ENCODE measurements at places on chromosomes 6 and 20.

DNA sequence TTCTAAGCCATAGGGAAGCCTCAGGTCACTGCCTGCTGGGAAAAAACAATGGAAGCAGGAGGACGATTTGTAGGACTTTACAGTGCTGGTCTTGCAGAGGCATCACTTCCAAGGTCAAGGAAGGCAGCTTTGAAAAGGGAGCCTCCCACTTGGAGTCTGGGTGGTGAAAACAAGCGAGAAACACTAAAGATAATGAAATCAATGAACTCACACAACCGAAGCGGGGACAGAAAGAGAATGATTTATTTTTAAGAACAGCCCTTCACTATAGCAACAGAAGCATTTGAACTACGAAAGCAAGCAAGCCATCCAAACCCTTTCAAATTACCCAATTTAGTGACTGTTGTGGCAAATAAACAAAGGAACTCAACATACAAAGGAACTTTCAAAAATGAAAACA lies 227.5 kb downstream of the THBS2 start:
- no peak for DNase-seq

- DNase-seq, result no peak
Observed at GRCh38 chr6:296151-297122, 4.2 kb downstream of the DUSP22 start.

DNA sequence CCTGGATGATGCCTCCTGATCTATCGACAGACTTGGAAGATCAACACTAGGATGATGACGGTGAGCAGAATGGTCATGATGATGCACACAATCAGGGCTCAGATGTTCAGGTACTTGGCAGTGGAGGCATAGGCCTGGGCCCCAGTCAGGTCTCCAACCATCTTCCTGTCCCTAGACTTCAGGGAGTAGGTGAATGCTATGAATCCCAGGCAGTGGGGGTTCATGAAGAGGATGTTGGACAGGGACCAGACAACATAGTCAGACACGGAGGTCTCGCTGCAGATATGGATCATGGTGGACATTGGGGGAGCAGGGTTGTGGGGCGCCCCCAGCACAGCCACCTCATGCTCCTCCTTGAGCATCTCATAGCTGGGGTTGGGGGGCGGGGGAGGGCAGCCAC lies 27.5 kb downstream of the HLA-F start:
- DNase-seq, result no peak

GRCh38 chr6:148309301-148309700 lies 33.3 kb upstream of the SASH1 start:
- DNase-seq, result no peak

DNA sequence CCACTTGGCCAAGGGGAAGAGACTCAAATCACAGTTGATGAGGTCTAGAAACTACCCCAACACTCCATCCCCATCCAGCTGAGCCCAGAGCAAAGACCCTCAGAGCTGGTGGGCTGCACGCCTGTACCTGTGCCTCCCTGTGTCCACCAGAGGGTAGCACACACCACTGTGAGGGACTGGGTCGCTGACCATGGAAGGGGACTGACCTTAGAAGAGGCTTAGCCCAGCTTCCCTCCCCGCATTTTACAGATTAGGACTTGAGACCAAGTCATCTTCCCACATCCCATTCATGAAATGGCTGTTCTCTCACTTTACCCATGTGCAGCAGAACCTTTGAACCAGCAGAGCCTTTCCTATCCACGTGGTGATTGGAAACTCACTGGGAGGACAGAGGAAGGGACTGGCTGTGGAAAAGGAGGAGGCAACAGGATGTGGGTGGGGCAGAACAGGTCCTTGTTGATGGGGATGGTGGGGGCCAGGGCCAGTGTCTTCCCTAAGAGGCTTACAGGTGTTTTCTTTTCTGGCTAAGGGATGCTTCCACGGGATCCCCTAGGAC lies 44.3 kb downstream of the CPXM1 start:
- DNase-seq, result peak; percentile 91

DNA sequence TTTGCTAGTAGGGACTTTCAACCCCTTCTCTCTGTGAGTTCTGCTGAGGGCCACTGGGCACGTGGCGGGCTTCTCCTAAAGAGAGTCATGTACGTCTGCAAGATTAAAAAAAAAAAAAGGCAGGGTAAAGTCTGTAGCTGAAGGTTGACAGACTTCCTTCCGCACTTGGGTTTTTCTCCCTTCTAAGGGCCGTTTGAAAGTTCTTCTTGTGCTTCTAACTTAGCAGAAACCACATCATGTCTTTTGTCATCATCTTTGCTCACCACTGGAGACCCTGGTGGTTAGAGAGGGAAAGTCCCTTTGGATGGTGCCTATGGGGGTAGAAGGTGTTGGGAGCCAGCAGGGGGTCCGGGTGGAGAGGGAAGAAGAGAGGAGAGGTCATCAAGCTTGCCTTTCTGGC lies 31.4 kb downstream of the PRDM1 start:
- DNase-seq, result no peak

All from H7 (cell line).